ENCODE measurements at places on chromosomes 4 and X.

GRCh38 chr4:56215141-56215783, 172.0 kb downstream of the AASDH start:
- no peak for DNase-seq

DNA sequence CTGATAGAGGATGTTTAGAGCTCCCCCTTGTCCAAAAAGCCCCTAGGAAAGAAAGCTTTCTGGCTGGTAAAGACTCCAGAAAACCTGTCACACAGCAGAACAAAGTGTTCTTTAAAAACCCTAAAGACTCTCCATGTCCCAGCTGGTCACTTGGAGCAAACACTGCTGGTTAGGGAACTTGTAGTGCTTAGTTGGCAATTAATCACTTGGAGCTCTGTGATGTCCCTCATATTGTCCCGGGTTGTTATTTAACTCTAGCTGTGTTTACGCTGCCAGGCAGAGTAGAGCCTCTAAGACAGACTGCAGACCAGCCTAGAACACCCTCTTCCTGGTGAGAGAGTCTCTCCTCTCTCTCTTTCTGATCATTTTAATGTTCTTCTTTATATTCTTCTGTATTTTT, 267.3 kb downstream of the BCOR start:
- DNase-seq: no peak

DNA sequence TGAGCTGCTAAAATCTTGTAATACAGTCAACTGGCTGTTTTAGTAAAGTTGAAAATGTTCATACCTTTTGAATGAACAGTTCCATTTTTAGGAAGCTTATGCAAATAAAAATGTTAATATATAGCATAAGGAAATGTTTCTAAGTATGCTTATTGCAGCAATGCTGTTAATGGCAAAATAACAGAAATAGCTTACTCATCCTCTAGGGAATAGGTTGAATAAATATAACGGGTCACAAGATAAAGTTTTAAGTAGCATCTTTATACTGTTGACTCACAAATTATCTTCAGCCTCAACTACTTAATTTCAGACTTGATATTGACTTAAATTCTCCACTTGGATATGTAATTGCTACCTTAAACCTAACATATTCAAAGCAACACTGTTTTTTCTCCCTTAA, 27.7 kb downstream of the HERC3 start:
- no peak for DNase-seq

GRCh38 chr4:98802770-98803198, 126.1 kb downstream of the EIF4E start:
- no peak for DNase-seq

- DNase-seq: no peak
Measured at GRCh38 chr4:76680952-76681351, 217.0 kb downstream of the SOWAHB start.

DNA sequence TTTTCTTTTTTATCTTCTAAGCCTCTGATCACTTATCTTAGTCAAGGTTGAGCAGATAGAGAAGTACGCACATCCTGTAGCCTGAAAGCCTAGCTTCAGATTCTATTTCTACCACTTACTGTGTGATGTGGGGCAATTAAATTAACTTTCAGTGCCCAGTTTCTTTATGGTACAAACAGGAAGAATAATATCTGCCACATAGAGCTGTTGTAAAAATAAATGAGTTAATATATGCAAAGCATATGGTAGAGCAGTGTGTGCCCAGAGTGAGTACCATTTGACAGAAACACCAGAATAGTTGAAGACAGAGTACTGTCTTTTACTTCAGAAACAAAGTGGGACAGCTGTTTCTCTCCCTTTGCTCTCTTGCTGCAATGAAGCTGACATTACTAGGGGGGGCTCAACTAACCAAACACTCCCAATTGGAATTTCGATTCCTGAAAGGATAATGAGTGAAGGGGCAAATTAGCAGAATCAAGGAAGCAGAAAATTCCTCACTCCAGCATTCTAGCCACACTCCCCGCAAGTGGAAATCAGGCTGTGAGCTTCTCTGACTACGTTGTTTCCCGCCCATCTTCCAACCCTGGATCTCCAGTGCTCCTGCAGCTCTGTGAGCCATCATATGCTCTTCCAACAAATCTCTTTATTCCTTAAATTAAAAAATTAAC, 80.4 kb downstream of the MAPK10 start:
- no peak for DNase-seq

GRCh38 chr4:20840648-20841190, 140.5 kb downstream of the PACRGL start:
- no peak for DNase-seq

DNA sequence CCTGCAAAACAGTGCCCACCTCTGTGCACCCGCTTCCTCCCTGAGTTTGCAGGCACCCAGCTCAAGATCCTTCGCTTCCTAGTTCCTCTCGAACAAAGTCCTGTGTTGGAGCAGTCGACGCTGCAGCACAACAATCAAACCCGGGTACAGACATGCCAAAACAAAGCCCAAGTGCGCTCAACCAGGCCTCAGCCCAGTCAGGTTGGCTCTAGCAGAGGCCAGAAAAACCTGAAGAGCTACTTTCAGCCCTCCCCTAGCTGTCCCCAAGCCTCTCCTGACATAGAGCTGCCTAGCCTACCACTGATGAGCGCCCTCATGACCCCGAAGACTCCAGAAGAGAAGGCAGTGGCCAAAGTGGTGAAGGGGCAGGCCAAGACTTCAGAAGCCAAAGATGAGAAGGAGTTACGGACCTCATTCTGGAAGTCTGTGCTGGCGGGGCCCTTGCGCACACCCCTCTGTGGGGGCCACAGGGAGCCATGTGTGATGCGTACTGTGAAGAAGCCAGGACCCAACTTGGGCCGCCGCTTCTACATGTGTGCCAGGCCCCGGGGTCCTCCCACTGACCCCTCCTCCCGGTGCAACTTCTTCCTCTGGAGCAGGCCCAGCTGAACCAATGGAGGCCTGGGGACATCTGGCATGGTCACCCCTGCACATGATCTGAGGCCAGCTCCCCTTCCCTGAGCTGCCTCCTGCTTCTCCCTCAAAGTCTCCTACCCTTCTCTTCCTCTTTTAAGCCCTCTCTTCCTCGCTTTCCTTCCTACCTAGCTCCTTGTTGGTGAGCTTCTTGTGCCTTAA, 6.9 kb downstream of the APEX2 start:
- no peak for DNase-seq

All from cerebellar nuclear complex (tissue), 1 donor.